ENCODE measurements at places on chromosomes 4 and X. TPM values are rescaled to one million over a fixed set of nuclear protein-coding genes. Genes with fewer than 3 reads are reported as not detected.

GRCh38 chrX:112734290-112734689, 54.6 kb upstream of the LHFPL1 start:
- H3K36me3 ChIP-seq = no peaks in the 10 kb centered on the region
- no peaks in the 10 kb centered on the region for H3K27me3 ChIP-seq
- H3K4me1 ChIP-seq = no peaks in the 10 kb centered on the region
- DNase-seq = no peak
- no peak overlapping the region for H3K27ac ChIP-seq

GRCh38 chr4:181671672-181672071, 571.5 kb upstream of the TENM3 start:
- H3K4me1 ChIP-seq = no peaks in the 10 kb centered on the region
- H3K36me3 ChIP-seq = no peaks in the 10 kb centered on the region
- no peak overlapping the region for H3K4me3 ChIP-seq
- no peaks in the 10 kb centered on the region for H3K27me3 ChIP-seq
- H3K27ac ChIP-seq = no peak overlapping the region

- H3K27me3 ChIP-seq = no peaks in the 10 kb centered on the region
- peaks cover 9% of the 10 kb centered on the region for H3K4me1 ChIP-seq
- no peak for DNase-seq
These were observed 32.0 kb downstream of the STIM2 start for GRCh38 chr4:26892480-26893150.

DNA sequence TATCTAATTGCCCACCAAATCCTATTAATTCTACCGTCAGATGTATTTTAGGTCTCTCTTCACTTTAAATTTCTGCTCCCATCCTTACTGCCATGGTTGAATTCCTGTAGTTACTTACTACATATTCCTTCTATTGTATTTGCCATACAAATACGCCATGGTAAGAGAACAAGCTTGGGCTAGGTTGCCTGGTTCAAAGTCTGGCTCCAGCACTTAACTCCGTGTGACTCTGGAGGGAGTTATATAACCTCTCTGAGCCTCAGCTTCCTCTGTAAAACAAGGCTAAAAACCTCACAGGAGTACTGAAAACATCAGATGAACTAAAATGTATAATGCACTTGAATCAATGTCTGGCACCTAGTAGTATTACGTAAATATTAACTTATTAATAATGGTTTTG, 260.3 kb upstream of the RPS6KA3 start:
- no peak for DNase-seq
- H3K27me3 ChIP-seq = peaks cover 5% of the 10 kb centered on the region
- H3K4me1 ChIP-seq = no peaks in the 10 kb centered on the region
- H3K27ac ChIP-seq = no peak overlapping the region
- H3K36me3 ChIP-seq = no peaks in the 10 kb centered on the region

AMBN gene
- not detected for polyA plus RNA-seq

- DNase-seq = no peak
- H3K4me3 ChIP-seq = no peak overlapping the region
- no peak overlapping the region for H3K27ac ChIP-seq
- no peaks in the 10 kb centered on the region for H3K4me1 ChIP-seq
These were observed 24.9 kb downstream of the DCUN1D4 start for GRCh38 chr4:51867689-51868448.

DNA sequence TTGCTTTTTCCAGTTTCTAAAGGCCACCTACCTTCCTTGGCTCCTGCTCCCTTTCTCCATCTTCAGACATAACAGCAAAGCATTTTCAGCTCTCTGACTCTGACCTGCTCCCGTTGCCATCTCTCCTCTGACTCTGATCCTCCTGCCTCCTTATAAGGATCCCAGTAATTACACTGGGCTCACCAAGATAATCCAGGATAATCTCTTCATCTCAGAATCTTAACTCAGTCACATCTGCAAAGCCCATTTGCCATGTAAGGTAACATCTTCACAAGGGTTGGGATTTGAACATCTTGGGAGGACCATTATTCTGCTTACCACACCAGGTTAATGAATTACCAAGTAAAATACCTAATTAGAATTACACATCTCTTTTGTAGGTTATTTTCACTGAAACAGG, 41.3 kb upstream of the MAGED1 start:
- H3K27ac ChIP-seq = no peak overlapping the region
- H3K4me1 ChIP-seq = no peaks in the 10 kb centered on the region
- no peak overlapping the region for H3K4me3 ChIP-seq
- no peaks in the 10 kb centered on the region for H3K27me3 ChIP-seq
- DNase-seq = no peak
- H3K36me3 ChIP-seq = no peaks in the 10 kb centered on the region

TRO gene
- polyA plus RNA-seq = 2.0 TPM

GRCh38 chr4:174907508-174907907, 10.7 kb upstream of the ADAM29 start:
- no peak overlapping the region for H3K27ac ChIP-seq
- no peaks in the 10 kb centered on the region for H3K4me1 ChIP-seq
- no peak overlapping the region for H3K4me3 ChIP-seq

- no peak overlapping the region for H3K4me3 ChIP-seq
- no peaks in the 10 kb centered on the region for H3K4me1 ChIP-seq
- no peaks in the 10 kb centered on the region for H3K36me3 ChIP-seq
- no peaks in the 10 kb centered on the region for H3K27me3 ChIP-seq
- no peak overlapping the region for H3K27ac ChIP-seq
These were observed 466.3 kb upstream of the ACTRT1 start for GRCh38 chrX:128518508-128518907.

Measured in spleen (tissue), 13 donors.